H4 (cell line): ENCODE measurements at places on chromosomes 12 and 14.

DNA sequence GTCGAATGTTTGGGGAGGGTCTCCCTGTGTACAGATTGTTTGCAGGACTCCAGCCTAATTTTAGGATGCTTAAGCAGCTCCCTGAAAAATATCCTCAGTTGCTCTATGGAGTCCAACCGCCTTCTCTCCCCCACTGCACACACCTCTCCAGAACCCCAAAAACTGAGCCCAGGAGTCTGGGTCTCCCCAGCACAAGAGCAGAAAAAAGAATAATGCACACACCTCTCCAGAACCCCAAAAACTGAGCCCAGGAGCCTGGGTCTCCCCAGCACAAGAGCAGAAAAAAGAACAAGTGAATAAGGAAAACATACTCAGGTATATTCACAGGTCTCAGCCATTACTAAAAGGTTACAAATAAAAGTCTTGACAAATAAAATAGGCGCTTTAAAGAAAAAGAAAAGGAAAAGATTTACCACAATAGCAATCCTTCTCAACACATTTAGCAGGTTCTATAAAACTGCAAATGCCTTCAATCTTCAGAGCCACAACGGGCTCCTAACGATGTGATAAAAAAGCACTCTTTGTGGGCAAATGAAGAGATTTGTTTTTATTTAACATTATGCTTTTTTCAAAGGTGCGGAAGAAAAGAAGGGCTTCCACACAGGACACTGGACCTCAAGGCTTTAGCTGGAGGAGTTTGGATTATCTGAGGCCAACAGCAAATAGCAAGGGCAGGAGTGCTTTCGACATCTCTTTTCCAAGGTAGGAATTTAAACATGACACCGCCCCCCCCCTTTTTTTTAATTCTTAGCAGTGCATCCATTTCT is 8.2 kb downstream of the BCL11B start:
- DNase-seq, result no peak

DNA sequence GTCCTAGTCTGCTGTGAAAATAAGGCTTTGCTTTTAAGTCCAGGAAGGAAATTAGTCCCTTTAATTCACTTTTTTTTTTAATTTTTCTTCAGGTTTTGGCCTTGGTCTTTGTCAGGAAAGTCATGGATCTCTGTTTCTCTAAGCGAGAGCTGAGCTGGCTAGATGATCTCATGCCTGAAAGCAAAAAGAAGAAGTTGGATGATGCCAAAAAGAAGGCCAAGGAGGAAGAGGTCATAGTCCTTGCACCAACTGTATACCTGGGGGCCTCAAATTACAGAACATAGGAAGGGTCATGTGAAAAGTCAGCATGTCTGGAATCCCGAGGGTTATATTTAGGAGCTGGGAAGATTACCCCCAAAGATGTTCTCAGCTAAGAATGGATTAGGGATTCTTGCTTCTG is 72.3 kb downstream of the SLC4A8 start:
- no peak for DNase-seq

- DNase-seq, result no peak
These were observed 8.4 kb upstream of the PIANP start for GRCh38 chr12:6708960-6709394.

GRCh38 chr12:52331833-52332232 is 10.6 kb upstream of the KRT83 start:
- no peak for DNase-seq

- peak; percentile 13 for DNase-seq
These were observed 594 bp downstream of the ARHGDIB start for GRCh38 chr12:14960548-14961465.
